ENCODE measurements at places on chromosomes 11 and 22.

- DNase-seq, result no peak
Measured at GRCh38 chr11:119784421-119784820, 55.4 kb upstream of the NECTIN1 start.

- peak; percentile 75 for DNase-seq
Measured at GRCh38 chr11:16001899-16002426, 354.4 kb downstream of the SOX6 start.

- DNase-seq, result no peak
Measured at GRCh38 chr22:49788504-49788903, 39.2 kb downstream of the BRD1 start.

- no peak for DNase-seq
Measured at GRCh38 chr22:24067587-24068376, 56.7 kb downstream of the CABIN1 start.

DNA sequence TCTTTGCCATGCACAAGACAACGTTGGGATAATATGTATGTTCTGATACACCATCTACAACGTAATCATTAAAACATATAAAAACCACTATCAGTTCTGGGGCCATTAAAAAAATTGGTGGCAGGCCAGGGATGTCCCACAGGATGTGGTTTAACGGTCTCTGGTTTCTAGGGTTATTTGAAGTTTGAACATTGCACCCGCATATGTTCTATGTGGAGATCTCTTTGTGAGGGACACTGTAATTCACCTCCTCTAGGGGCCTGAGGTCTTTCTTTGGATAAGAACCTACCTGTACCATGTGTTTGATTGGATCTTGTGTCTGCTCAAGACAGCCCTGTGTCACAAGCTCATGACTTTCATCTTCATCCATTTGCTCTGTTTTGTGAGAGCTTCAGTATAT, 73.2 kb downstream of the GGTLC2 start:
- no peak for DNase-seq

DNA sequence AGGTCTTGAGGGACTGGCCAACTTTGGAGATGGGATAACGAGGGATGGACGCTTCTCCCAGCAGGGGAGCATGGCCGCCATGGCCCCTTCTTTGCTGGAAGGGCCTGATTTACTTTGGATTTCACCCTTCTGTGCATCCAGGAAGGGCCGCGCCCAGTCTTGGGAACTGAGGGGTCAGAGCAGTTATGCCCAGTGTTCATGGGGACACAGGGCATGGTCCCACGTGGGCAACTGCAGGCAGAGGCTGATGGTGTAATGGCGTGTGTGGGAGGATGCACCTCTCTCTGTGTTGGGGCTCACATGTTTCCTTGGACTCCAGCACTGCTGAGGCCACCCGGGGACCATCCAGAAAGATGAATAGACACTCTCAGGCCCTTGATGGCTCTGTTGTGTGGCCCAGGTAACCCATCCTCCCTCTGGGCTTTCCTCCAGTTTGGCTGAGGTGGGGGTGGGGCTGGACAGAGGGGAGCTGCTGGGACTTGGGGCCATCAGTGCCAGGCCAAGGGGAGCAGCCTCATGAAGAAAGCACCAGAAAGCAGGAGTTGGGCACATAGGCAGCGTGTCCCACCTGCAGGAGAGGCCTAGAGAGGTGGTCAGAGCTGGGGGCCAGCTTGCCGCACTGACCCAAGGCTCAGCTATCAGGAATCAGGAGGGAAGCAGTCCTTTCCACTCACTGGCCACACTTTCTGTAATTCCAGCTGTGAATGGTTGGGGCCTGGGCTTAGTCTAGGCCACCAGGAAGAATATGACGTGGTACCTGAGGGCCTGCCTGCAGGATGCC, 1033.9 kb downstream of the TBC1D22A start:
- DNase-seq, result no peak

GRCh38 chr22:17549183-17549582, 14.1 kb upstream of the SLC25A18 start:
- DNase-seq, result no peak

- DNase-seq, result no peak
Measured at GRCh38 chr11:65786786-65787636, at the start of gene OVOL1. Gene OVOL1 (plus strand): TSS chr11:65787063. CDS start chr11:65787374, 311 bp downstream.

- DNase-seq, result no peak
Measured at GRCh38 chr11:88164320-88164719, 10.9 kb downstream of the RAB38 start.

DNA sequence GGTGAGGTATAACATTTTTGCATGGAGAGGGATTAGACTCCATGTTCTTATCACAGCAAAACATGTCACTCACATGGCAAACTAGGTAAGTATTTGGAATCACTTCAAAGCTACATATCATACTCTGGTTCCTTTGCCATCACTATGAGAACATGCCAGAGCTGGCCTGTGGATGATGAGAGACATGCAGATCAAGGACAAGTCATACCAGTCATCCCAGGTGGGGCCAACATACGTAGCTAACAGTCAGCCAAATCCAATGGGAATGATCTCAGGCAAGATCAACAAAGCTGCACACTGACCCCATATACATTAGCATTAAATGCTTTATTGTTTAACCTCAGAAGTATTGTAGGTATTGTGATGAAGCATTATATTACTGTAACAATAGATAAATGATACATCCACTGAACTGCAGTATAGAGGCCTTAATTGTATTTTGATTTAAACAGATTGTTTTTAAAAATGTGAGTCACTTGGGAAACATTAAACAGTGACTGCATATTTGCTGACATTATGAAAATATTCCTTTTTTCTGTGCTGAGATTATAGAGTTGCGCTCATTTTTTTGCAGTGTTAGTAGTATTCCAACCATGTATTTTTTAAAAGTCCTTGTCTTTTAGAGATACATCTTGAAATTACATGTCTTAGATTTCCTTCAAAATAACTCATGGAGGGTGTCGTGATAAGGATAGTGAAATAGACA, 37.3 kb upstream of the ARL14EP start:
- no peak for DNase-seq

DNA sequence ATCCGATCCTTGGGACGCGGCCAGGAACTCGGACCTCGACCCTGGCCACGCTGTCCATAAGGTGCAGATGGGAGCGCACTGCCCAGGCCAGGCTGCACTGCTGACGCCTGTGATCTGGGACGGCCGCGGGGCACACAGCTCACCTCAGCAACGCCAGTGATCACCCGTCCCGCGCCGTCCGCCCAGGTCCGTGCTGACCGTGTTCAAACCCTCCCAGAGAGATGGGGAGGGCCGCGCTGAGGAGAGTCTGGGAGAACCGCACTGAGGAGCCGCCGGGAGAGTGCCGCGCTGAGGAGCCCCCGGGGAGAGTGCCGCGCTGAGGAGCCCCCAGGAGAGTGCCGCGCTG, 636 bp downstream of the KCNQ1OT1 start:
- no peak for DNase-seq
